ENCODE measurements at places on chromosomes 6 and 20. TPM values are rescaled to one million over a fixed set of nuclear protein-coding genes. Genes with fewer than 3 reads are reported as not detected.
A peak's percentile ranks its signal among the peaks of the same experiment; 100 is the strongest.

TOX2 gene
- 19.4 TPM for total RNA-seq

GRCh38 chr20:15364781-15365180 is 1027.4 kb upstream of the FLRT3 start:
- H3K4me1 ChIP-seq = no peaks in the 10 kb centered on the region
- H3K27me3 ChIP-seq = no peaks in the 10 kb centered on the region
- H3K36me3 ChIP-seq = no peaks in the 10 kb centered on the region
- no peak overlapping the region for H3K27ac ChIP-seq

DNA sequence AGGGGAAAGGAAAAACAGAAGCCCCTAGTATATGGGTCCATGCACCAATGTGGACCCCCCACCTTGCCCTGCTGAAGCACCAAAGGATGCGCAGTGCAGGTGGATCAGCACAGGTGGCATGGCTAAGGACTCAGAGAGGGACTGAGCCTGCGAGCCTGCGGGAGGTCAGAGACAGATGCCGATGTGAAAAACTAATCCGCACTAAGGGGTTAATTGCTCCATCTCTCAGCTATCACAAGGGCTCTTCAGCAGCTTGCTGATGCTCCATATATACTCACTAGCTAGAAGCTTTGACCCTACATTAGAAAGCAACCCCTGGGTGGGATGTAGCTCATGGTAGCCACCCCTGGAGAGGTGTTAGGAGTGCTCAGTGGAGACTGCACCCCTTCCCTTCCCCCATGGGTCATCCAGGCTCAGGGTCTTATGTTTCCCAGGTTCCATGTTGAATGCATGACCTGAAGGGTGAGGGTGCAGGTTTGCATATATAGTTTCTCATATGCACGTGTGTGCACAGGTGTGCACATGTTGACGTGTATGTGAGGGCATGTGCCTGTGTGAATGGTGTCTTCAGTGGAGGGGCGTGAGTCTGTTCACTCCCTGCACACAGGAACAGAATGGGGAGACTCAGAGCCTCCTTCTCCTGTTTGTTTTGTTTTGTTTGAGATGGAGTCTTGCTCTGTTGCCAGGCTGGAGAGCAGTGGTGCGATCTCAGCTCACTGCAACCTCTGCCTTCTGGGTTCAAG is 13.4 kb upstream of the IP6K3 start:
- H3K36me3 ChIP-seq = no peaks in the 10 kb centered on the region
- H3K4me1 ChIP-seq = peaks cover 14% of the 10 kb centered on the region
- no peak overlapping the region for H3K27ac ChIP-seq
- no peak overlapping the region for H3K4me3 ChIP-seq

GRCh38 chr20:36461600-36462439 is 79.5 kb upstream of the MYL9 start:
- no peaks in the 10 kb centered on the region for H3K36me3 ChIP-seq
- H3K4me1 ChIP-seq = peaks cover 57% of the 10 kb centered on the region
- no peaks in the 10 kb centered on the region for H3K27me3 ChIP-seq
- peak overlapping the region; percentile 68 for H3K4me3 ChIP-seq
- peak overlapping the region; percentile 97 for H3K27ac ChIP-seq
- no peak for DNase-seq

HUS1B gene
- total RNA-seq = 1.2 TPM

SCRT2 gene
- total RNA-seq = not detected

- H3K4me1 ChIP-seq = peaks cover 16% of the 10 kb centered on the region
- no peaks in the 10 kb centered on the region for H3K27me3 ChIP-seq
- H3K27ac ChIP-seq = no peak overlapping the region
- H3K36me3 ChIP-seq = no peaks in the 10 kb centered on the region
These were observed 103.9 kb downstream of the EPM2A start for GRCh38 chr6:145631374-145631773.

AHCY gene
- 77.0 TPM for total RNA-seq

OPRL1 gene
- 1.4 TPM for total RNA-seq

DNA sequence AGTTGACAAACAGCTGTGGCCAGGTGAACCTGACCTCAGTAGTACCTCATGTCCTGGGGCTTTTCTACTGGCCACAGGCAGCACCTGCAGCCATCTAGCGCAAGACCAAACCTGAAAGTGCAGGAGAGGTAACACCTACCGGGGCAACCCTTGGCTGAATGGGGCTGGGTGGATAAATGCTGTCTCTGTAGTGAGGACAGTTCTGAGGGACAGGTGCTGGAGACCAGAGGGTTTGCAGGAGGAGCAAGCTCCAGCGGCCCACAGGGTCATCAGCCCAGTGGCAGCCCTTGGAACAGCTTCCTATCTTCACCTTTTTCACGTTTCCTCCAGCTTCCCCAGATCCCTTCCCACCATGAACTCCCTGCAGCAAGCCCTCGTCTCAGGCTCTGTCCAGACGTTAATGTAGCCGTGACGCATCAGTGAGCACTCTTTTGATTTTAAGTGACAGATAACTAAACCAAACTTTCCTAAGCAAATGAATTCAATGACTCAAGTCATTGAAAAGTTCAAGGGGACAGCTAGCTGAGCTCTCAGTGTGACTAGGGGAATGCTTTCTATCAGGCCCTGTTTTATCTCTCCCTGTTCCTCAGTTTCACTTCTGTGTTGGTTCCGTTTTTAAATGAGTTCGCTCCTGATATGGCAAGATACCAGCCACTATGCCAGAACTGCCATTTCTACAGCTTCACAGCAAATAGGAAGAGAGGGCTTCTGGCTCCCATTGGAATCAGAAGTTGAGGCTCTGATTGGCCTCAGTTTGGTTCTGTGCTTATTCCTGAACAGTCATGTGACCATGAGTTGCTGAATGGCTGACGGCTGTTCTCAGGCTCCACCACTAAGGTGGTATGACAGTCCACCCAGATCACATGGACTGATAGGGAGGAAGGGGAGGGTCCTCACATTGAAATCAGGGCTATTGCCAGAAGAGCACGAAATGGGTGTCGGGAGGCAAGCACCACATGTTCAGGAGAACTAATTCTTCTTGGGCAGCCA is 12.1 kb upstream of the PFDN4 start:
- peak; percentile 55 for DNase-seq
- no peak overlapping the region for H3K4me3 ChIP-seq

GRCh38 chr20:31749223-31749622 is 10.1 kb downstream of the TPX2 start:
- no peak for DNase-seq
- no peak overlapping the region for H3K27ac ChIP-seq
- no peaks in the 10 kb centered on the region for H3K4me1 ChIP-seq
- no peak overlapping the region for H3K4me3 ChIP-seq

PRL gene
- 0.33 TPM for total RNA-seq

ADGRF4 gene
- total RNA-seq = 0.32 TPM

DNA sequence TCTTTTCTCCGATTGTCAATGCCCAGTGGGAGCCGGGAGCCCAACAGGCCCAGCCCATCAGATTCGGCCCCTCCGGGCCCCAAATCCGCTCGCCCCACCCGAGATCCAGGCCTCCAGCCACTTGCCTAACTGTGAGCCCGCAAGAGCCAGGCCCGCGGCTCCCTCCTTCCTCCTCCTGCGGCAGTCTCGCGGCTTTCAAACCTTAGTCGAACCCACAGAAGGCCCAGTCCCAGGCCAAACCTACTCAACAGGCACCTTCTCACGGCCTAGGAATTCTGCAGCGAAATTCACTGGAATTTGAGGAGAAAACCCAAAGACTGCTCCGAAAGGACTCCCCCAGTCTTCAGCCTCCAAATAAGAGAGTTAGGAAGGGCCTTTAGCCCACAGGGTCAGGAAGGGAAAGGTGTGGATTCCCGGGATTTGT is 2.8 kb upstream of the TFAP2A start:
- peaks cover 30% of the 10 kb centered on the region for H3K4me1 ChIP-seq
- DNase-seq = no peak
- no peaks in the 10 kb centered on the region for H3K36me3 ChIP-seq
- H3K27me3 ChIP-seq = peaks cover 93% of the 10 kb centered on the region
- no peak overlapping the region for H3K27ac ChIP-seq

LAMA4 gene
- total RNA-seq = 336 TPM

GRCh38 chr6:679282-679681 is 13.7 kb downstream of the EXOC2 start:
- DNase-seq = no peak
- peaks cover 43% of the 10 kb centered on the region for H3K4me1 ChIP-seq
- H3K4me3 ChIP-seq = no peak overlapping the region
- H3K27ac ChIP-seq = no peak overlapping the region

DNA sequence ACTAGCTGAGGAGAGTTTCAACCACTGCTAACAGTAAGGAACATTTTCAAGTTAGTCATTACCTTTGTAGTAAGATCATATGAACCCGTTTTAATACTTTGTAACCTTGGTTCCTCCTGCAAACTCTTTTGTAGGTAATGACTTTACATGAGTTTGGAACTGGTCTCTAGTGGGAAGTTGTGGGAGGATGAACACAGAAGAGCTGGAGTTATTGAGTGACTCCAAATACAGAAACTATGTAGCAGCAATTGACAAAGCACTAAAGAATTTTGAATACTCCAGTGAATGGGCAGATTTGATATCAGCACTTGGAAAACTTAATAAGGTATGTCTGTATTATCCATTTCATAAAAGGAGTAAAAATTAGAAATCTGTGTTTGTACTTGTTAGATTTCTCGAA is 29.3 kb downstream of the DOP1A start:
- peaks cover 10% of the 10 kb centered on the region for H3K4me1 ChIP-seq
- H3K27me3 ChIP-seq = no peaks in the 10 kb centered on the region
- H3K4me3 ChIP-seq = no peak overlapping the region
- no peak overlapping the region for H3K27ac ChIP-seq
- H3K36me3 ChIP-seq = peaks cover 6% of the 10 kb centered on the region

DNA sequence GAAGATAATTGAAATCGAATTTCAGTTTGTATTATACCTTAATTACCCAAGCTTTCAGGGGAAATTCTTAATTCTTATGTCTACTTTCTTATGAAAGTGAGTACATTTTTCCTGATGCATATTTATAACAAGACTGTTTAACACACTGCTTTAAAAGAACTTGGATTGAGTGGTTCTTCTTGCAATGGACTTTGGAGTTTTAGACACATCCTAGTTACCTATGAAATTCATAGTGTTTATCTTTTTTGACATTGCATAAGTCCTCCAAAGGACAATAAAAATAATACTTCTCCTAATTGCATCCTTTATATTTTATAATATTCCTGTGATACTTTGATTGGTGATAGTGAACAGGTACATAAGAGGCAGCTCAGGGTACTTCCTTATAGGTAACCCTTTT is 395.6 kb upstream of the FLRT3 start:
- no peaks in the 10 kb centered on the region for H3K4me1 ChIP-seq
- no peaks in the 10 kb centered on the region for H3K27me3 ChIP-seq
- DNase-seq = no peak
- no peak overlapping the region for H3K4me3 ChIP-seq
- no peaks in the 10 kb centered on the region for H3K36me3 ChIP-seq

MYCT1 gene
- 13.3 TPM for total RNA-seq

- no peak for DNase-seq
- no peaks in the 10 kb centered on the region for H3K27me3 ChIP-seq
- H3K36me3 ChIP-seq = no peaks in the 10 kb centered on the region
- no peaks in the 10 kb centered on the region for H3K4me1 ChIP-seq
- H3K4me3 ChIP-seq = no peak overlapping the region
These were observed 39.3 kb upstream of the SCGN start for GRCh38 chr6:25612666-25613065.

SLC17A4 gene
- not detected for total RNA-seq

TAGAP gene
- total RNA-seq = 2.1 TPM
